GM18507 (cell line): ENCODE measurements at places on chromosomes 5 and 9.

- no peak for DNase-seq
Measured at GRCh38 chr5:120843390-120843980, 379.4 kb downstream of the PRR16 start.

GRCh38 chr9:128429513-128430086 lies 8.9 kb downstream of the CERCAM start:
- DNase-seq: no peak

DNA sequence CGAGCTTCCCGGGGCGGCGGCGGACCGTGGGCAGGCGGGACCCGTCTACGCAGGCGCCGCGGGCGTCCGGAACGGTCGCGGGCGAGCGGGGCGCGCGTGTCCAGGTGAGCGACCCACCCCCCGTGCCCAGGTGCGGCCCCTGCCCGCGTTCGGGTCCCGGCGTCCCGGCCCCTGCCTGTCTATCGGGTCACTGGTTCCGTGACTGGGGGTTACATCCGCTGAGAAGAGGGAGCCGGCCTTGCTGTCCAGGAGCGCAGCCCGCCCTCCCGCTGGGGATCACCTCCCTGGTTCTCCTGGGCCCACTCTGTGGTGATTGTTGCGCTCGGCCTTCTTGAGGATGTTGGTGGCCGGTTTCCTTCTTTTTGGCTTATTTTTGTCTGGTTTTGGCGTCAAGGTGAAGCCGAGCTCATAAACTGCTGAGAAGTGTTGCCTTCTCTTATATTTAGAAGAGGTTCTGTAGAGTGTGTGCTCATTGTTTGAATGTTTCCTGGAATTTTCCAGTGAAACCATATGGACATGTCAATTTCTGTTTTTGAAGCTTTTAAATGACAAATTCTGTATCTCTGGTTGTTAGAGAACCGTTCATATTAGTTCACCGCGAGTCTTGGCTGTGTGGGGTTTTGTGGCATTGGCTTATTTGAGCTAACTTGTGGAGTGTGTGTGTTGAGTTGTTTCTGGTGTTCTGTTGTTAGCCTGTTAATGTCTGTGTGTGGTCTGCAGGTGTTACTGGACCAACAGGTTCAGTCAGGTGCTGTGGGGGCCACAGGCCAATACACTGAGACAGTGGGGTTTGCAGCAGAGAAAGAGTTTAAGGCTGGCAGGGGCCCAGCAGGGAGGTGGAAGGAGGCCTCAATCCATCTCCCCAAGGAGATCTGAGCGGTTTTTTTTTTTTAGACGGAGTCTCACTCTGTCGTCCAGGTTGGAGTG lies 621 bp downstream of the CEP72 start:
- no peak for DNase-seq

- no peak for DNase-seq
Measured at GRCh38 chr5:139761057-139761450, 34.6 kb upstream of the PSD2 start.

- peak; percentile 30 for DNase-seq
Measured at GRCh38 chr5:14685757-14686156, 21.2 kb downstream of the OTULIN start.

DNA sequence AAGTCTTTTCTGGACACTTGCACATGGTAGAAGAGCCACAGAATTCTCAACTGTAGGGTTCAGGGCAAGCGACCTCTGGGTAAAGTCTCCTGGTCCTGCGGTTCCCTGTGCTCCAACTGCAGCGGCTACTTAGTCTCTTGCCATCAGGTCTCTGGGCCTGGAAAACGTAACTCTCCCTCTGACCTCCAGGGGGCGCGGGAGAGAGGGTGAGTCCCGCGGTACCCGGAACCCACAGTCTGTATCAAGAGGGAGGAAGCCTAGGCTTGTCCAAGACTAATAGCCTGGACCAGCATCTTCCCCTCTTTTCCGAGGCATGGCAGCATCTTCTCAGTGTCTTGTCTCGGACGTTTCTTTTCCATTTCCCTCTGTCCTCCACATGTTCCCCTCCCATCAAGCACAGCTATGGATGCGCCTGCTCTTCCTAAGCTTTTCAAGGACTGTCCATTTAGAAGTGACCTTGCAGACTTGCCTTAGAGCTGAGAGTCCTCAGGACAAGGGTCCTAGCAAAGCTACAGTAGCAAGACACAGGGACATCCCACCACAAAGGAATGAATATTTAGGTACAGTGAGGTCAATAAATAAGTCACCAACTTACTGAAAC lies 59.3 kb downstream of the FSTL4 start:
- peak; percentile 30 for DNase-seq
